ENCODE measurements at places on chromosomes 5 and 9. TPM values are rescaled to one million over a fixed set of nuclear protein-coding genes. Genes with fewer than 3 reads are reported as not detected.

ADAMTS16 gene
- not detected for total RNA-seq

DNA sequence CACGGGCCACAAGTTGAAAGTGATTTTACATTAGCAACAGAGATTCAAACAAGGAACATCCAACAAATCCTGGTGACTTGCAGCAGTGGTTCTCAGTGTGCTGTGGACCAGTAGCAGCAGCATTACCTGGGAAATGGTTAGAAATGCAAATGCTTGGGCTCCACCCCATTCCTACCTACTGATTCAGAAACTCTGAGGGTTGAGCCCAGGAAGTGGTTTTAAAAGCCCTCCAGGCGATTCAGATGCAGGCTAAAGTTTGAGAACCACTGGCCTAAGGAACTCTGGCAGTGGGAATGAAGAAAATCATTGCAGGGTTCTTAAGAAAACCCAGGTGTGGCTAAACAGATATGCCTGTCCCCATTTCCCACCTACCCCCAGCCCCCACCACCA is 398.8 kb downstream of the ENC1 start:
- H3K27me3 ChIP-seq, result peaks cover 5% of the 10 kb centered on the region
- no peak overlapping the region for H3K27ac ChIP-seq
- H3K4me3 ChIP-seq, result no peak overlapping the region
- no peaks in the 10 kb centered on the region for H3K36me3 ChIP-seq
- H3K4me1 ChIP-seq, result no peaks in the 10 kb centered on the region
- no peak for DNase-seq

FAM221B gene
- total RNA-seq, result not detected

ELP1 gene
- 22.3 TPM for total RNA-seq

- no peak overlapping the region for H3K27ac ChIP-seq
- H3K4me1 ChIP-seq, result no peaks in the 10 kb centered on the region
- peaks cover 3% of the 10 kb centered on the region for H3K36me3 ChIP-seq
- H3K27me3 ChIP-seq, result no peaks in the 10 kb centered on the region
Measured at GRCh38 chr5:33867241-33867640, 24.5 kb downstream of the ADAMTS12 start.

DNA sequence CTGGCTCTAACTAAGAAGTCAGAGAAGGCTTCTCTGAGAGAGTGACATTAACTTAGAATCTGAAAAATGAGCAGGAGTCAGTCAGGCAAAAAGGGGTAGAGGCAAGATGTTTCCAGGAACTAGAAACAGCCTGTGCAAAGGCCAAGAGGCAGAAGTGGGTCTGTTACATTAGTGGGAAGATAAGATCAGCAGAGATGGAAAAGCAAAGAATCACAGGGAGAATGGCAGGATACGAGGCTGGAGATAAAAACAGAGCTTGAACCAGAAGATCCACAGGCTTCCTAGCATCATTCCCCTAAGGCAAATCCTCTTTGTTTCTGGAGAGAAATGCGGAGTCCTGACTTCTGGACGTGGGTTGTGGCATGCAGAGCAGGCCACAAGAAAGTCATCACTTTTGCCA is 27.4 kb downstream of the ASTN2 start:
- no peak for DNase-seq
- no peak overlapping the region for H3K27ac ChIP-seq
- H3K27me3 ChIP-seq, result no peaks in the 10 kb centered on the region

PCDHGC3 gene
- total RNA-seq, result 0.17 TPM

MORN5 gene
- total RNA-seq, result not detected

TLX3 gene
- not detected for total RNA-seq

ZNG1C gene
- total RNA-seq, result 30.1 TPM

DNA sequence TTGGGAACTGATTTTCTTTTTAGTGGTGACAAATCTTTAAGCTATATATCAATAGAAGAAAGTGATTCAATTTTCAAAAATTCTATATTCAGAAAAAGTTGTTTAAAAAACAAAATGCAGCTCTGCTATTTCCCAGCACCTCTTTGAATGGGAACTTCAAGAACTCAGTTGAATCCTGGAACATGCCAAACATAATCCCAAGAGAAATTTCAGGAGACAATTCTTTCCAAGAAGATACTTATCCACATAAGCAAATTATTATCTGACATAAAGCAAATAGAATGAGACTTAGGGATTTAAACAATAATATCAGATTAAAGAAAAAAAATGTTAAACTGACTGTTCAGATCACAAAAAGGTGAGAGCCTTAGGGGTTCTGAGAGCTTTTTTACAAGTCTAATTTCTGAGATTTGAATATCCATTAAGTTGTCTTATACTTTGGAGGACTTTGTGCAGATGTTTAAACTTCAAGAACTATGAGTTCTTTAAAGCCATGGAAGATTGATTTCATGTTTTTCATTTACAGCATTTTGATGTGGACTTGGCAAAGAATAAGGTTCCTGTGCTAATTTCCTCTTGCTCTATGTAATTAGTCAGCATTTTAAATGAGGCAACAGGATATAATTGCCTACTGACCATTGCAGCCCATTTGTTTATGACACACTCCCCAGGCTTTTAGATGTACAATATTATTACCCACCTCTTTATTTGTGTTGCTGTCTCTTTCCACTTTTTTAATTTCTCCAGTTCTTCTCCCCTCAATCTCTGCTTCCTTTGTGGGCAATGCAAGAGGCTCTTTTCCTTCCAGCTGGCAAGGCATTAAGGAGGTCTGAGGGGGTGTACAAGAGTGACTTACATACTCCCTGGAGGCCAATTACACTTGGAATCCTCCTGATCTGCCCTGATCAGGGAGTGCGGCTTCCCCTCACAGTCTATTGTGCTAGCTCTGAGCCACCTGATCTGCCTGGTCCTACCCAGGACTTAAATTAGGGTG is 419.1 kb downstream of the NR2F1-AS1 start:
- no peak overlapping the region for H3K27ac ChIP-seq
- H3K27me3 ChIP-seq, result no peaks in the 10 kb centered on the region

ETF1 gene
- total RNA-seq, result 107 TPM

ABCA1 gene
- 31.3 TPM for total RNA-seq

DNA sequence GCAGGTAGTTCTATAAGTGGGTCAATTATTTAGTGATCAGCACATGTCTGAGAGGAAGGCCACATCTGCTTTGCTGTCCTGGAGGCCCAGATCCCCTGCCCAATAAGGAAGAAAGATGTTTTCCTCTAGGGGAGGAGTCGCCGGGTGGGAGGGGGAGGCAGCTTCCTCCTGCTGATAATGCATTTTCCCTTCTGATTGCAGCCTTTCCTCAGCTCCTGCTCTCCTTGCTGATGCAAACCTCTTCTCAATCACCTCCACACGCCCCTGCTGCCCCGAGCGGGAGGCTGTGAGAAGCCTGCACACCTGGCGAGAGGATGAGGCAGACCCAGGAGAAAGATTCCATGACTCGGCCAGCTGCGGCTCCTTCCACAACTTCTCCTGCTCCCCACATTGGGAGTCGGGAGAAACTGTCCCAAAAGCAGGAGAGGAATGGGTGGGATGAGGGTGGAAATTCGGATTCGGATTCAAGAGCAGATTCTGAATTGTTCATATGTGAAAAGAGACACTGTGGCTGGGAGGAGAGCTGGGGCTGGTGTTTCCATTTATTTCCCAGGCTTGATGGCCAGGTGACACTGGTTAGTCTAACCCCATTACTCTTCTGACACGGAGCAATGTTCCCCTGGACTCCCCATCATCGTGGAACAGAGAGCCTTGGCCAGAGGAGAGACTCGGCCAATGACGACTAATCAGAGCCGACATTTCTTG is 6.8 kb upstream of the NTNG2 start:
- H3K4me3 ChIP-seq, result no peak overlapping the region
- H3K27me3 ChIP-seq, result peaks cover 22% of the 10 kb centered on the region
- H3K27ac ChIP-seq, result no peak overlapping the region
- DNase-seq, result no peak

GRCh38 chr5:88426441-88426840 is 157.8 kb upstream of the TMEM161B start:
- H3K36me3 ChIP-seq, result no peaks in the 10 kb centered on the region
- no peak for DNase-seq
- H3K4me1 ChIP-seq, result no peaks in the 10 kb centered on the region
- H3K27me3 ChIP-seq, result peaks cover 10% of the 10 kb centered on the region
- no peak overlapping the region for H3K27ac ChIP-seq

REEP5 gene
- total RNA-seq, result 18.8 TPM

DNA sequence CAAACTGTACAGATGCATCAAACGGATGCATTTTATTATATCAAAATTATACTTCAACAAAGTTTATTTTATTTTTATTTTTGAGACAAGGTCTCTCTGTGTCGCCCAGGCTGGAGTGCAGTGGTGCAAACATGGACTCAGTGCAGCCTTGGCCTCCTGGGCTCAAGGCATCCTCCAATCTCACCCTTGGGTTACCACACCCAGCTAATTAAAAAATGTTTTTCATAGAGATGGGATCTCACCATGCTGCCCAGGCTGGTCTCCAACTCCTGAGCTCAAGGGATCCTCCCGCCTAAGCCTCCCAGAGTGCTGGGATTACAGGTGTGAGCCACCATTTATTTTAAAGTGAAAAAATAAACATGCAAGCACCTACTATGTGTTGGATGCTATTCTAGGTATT is 40.1 kb upstream of the STXBP1 start:
- H3K4me3 ChIP-seq, result no peak overlapping the region
- no peak overlapping the region for H3K27ac ChIP-seq
- peaks cover 18% of the 10 kb centered on the region for H3K4me1 ChIP-seq
- no peaks in the 10 kb centered on the region for H3K36me3 ChIP-seq

GRCh38 chr5:179333796-179334761 is 11.2 kb downstream of the ADAMTS2 start:
- H3K27me3 ChIP-seq, result peaks cover 11% of the 10 kb centered on the region
- no peaks in the 10 kb centered on the region for H3K36me3 ChIP-seq
- DNase-seq, result no peak
- H3K4me1 ChIP-seq, result no peaks in the 10 kb centered on the region
- H3K27ac ChIP-seq, result no peak overlapping the region
- H3K4me3 ChIP-seq, result no peak overlapping the region

- no peak overlapping the region for H3K27ac ChIP-seq
- no peak overlapping the region for H3K4me3 ChIP-seq
- H3K4me1 ChIP-seq, result peaks cover 6% of the 10 kb centered on the region
- peaks cover 16% of the 10 kb centered on the region for H3K36me3 ChIP-seq
- no peaks in the 10 kb centered on the region for H3K27me3 ChIP-seq
Measured at GRCh38 chr9:91334053-91334452, 27.7 kb downstream of the AUH start.

LCN2 gene
- not detected for total RNA-seq

RGMB gene
- total RNA-seq, result 5.9 TPM

- H3K36me3 ChIP-seq, result no peaks in the 10 kb centered on the region
- no peak overlapping the region for H3K27ac ChIP-seq
- H3K4me1 ChIP-seq, result no peaks in the 10 kb centered on the region
- no peaks in the 10 kb centered on the region for H3K27me3 ChIP-seq
- DNase-seq, result no peak
Measured at GRCh38 chr5:155699385-155699784, 627.6 kb upstream of the SGCD start.

DNA sequence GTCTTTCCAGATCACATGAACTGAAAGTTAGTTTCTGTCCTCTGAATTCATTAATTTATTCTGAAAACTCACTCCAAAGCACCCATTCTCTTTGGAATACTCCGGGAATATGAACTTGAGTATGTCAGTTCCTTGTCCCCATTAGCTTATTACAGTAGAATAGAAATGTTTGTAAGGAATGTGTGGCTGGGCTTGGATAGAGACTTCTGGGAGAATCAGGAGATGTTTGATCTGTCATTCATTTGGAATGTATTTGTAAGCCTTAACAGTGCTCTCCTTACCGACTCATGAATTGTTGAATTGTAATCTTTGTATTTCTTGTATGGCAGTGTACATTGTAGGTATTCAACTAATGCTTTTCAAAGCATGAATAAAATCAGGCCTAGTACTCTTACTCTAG is 548.4 kb downstream of the LRRC70 start:
- no peaks in the 10 kb centered on the region for H3K36me3 ChIP-seq
- H3K27me3 ChIP-seq, result no peaks in the 10 kb centered on the region
- no peak overlapping the region for H3K4me3 ChIP-seq
- DNase-seq, result no peak
- no peaks in the 10 kb centered on the region for H3K4me1 ChIP-seq
- H3K27ac ChIP-seq, result no peak overlapping the region

MCC gene
- 0.62 TPM for total RNA-seq

SHOC1 gene
- total RNA-seq, result not detected

- H3K36me3 ChIP-seq, result peaks cover 2% of the 10 kb centered on the region
- H3K4me1 ChIP-seq, result peaks cover 36% of the 10 kb centered on the region
- no peaks in the 10 kb centered on the region for H3K27me3 ChIP-seq
- DNase-seq, result no peak
- H3K27ac ChIP-seq, result no peak overlapping the region
Measured at GRCh38 chr9:35569206-35569605, 35.9 kb upstream of the TESK1 start.

DNA sequence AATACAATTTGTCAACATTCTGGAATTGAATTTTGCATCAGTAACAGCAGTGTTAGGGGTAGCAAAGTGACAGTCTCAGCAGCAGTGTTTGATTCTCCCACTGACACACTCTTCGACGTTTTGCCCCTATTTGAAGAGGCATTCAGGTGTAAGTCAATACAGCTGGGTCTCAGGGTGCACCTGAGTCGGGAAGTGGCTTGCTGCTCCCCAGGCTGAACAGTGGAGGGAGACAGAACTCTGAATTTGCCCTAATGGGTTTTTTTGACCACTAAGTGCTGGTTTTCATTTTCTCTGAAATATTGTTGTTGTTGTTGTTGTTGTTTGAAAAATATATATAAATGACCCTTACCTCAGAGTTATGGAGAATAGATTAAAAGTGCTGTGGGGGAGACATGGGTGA is 223.2 kb downstream of the TLR4 start:
- no peak overlapping the region for H3K27ac ChIP-seq
- peaks cover 5% of the 10 kb centered on the region for H3K27me3 ChIP-seq
- H3K4me3 ChIP-seq, result no peak overlapping the region

GRCh38 chr5:41156739-41157138 is 56.6 kb downstream of the C6 start:
- DNase-seq, result no peak
- no peaks in the 10 kb centered on the region for H3K27me3 ChIP-seq
- no peak overlapping the region for H3K27ac ChIP-seq

KCNIP1 gene
- total RNA-seq, result not detected

- DNase-seq, result no peak
- no peak overlapping the region for H3K4me3 ChIP-seq
- peaks cover 22% of the 10 kb centered on the region for H3K4me1 ChIP-seq
- H3K27me3 ChIP-seq, result peaks cover 71% of the 10 kb centered on the region
- H3K27ac ChIP-seq, result no peak overlapping the region
Measured at GRCh38 chr9:88833946-88834345, 157.3 kb upstream of the S1PR3 start.

- H3K4me3 ChIP-seq, result no peak overlapping the region
- no peak for DNase-seq
- H3K4me1 ChIP-seq, result no peaks in the 10 kb centered on the region
- no peaks in the 10 kb centered on the region for H3K36me3 ChIP-seq
Measured at GRCh38 chr9:99577351-99577750, 244.3 kb upstream of the NR4A3 start.

DNA sequence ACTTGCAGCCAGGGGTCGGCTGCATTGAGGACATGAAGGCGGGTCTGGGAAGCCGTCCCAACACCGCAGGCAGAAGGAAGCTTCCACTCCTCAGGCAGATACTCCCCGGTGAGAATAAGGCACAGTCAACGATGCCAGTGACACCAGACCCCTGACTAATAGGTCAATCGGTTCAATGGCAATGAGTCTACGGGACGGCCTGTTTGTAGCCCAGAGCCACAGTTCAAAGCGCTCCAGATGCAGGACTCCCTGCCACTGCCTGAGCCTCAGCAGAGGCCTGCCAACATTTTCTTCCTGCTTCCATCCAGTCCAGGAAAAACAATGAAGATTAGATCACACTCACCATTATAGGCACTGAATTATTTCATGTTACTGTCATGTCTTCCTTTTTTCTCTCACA is 84.5 kb upstream of the SIMC1 start:
- DNase-seq, result no peak
- H3K4me1 ChIP-seq, result peaks cover 4% of the 10 kb centered on the region
- H3K27me3 ChIP-seq, result peaks cover 10% of the 10 kb centered on the region
- no peak overlapping the region for H3K27ac ChIP-seq
- no peaks in the 10 kb centered on the region for H3K36me3 ChIP-seq
